ENCODE measurements at places on chromosomes 3 and 15.

GRCh38 chr3:128555098-128555825, 62.3 kb upstream of the GATA2 start:
- no peak for DNase-seq

DNA sequence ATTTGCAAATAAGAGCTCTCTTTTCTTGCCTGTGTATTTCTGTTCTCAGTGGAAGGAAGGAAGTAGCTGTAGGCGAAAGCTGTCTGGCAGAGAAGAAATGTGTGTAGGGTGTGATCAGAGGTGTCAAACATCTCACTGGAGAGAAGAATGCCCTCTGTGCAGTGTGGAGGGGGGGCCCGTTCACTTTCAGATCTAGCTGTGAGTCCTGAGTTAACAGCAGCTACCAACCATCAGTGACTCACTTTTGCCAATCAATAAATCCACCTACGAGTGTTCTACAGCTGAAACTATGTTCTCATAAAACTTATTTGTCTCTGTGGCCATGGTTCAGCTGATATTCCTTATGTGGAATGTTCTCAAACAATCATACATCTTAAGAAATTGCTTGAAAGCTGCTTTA, 103.7 kb downstream of the FRMD4B start:
- DNase-seq, result peak; percentile 24

DNA sequence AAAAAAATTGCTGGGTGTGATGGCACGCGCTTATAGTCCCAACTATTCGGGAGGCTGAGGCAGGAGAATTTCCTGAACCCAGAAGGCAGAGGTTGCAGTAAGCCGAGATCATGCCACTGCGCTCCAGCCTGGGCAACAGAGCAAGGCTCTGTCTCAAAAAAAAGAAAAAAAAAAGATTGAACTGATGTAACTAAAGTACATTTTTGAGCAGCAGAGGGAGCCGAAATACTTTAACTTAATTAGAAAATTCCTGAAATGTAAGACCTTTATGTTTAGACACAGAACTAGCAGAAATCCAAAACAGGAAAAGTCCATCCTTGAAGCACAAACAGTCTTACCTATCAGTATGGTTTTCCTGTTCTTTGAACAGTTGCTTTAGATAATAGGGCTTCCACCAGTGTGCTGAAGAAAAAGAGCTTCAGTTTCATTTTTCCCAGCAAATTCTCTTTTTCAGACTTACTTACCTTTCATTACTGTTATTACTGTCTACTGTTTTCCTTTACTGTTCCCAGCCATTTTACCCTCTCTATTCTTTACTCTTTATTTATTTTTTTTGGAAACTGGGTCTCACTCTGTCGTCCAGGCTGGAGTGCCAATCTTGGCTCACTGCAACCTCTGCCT, 33.4 kb upstream of the ZNF609 start:
- no peak for DNase-seq

- DNase-seq, result no peak
Measured at GRCh38 chr3:189680723-189681122, 49.5 kb downstream of the TP63 start.

DNA sequence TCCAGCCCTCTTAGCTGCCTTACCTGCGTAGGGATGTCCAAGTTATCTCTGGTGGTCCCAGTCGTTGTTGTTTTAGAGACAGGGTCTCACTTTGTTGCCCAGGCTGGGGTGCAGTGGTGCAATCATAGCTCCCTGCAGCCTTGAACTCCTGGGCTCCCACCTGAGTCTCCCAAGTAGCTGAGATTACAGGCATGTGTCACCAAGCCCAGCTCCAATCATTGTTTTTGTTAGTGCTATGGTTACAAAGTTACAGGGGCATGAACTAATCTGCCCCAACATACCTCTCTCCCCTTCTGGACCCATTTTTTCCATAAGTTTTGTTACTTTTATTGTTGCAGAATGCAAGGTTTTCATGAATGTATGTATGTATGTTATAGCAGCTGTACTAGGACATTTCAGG, 54.7 kb downstream of the CTDSPL2 start:
- no peak for DNase-seq

DNA sequence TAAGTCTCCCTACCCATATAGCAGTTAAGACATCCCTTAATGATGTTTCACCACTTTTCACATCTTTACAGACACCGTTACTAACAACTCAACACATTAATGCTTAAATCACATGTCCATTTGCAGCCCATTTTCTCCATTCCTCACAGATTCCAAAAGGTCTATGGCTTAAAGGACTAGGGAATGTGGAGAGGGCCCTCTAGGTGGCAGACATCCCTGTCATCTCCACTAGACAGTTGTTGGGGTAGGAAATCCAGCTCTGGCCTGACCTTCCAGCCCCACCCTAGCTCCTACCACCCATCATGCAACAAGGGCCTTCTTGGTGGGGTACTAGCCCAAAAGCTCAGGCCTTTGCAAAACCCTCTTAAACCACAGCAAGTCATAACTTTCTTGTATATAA, 25.2 kb downstream of the CPEB1 start:
- no peak for DNase-seq

GRCh38 chr3:11651900-11652299, 8.2 kb upstream of the VGLL4 start:
- DNase-seq, result no peak

GRCh38 chr3:9035473-9035872, 72.2 kb upstream of the RAD18 start:
- DNase-seq, result no peak

GRCh38 chr15:82552861-82553260, 12.6 kb upstream of the RPS17 start:
- no peak for DNase-seq

DNA sequence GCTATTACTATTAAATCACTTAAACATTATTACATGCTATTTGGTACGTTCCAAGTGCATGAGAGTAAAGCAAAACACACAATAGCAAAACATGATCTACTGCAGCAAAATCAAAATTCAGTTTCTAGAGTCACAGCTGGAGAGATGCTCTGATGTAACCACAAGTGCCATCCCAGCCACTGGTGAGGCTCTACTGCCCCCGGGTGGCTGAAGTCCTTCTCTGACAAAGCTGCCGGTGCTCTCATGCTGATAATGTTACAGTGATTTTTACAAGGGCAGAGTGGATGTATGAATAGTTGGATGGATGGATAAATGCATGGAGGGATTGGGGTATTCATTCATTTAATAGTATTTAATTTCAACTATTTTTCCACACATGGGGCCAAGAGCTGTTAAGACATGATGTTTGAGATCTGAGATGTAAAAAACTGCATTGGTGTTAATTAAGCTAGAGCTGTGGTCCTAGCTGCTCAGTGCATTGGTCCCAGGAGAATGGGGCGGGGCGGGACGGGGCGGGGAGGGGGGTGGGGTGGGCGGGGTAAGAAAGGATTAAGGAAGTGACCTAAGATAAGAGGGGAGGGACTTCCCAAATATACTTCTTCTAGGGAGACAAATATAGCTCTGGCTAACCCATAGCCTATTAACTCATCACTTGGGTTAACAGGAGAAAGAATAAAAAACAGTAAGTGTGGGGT, 5.3 kb upstream of the SPESP1 start:
- DNase-seq, result peak; percentile 58

- DNase-seq, result no peak
Measured at GRCh38 chr3:143832433-143832832, 15.8 kb downstream of the SLC9A9 start.

DNA sequence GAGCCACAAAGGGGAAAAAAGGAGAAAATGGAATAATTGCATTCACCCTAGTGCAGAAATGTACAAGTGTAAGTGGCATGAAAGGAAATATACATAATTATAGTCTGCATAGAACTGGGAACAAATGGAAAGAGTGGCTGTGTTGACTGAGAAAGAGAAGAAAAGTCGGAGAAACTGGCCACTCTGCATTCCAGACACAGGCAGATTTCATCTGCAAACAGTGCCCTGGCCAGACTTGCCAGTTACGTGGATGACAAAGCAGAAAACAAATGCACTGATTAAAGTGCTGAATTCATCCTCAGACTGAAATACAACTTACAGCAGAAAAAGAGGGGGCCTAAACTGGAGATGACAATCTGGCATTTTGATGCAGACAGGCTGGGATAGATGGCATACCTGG, 129.8 kb downstream of the FGF12 start:
- no peak for DNase-seq

Measured in CD4-positive, alpha-beta T cell treated with Interleukin-6 for 4 hours (primary cell).